ENCODE measurements at places on chromosomes 6 and 20.

DNA sequence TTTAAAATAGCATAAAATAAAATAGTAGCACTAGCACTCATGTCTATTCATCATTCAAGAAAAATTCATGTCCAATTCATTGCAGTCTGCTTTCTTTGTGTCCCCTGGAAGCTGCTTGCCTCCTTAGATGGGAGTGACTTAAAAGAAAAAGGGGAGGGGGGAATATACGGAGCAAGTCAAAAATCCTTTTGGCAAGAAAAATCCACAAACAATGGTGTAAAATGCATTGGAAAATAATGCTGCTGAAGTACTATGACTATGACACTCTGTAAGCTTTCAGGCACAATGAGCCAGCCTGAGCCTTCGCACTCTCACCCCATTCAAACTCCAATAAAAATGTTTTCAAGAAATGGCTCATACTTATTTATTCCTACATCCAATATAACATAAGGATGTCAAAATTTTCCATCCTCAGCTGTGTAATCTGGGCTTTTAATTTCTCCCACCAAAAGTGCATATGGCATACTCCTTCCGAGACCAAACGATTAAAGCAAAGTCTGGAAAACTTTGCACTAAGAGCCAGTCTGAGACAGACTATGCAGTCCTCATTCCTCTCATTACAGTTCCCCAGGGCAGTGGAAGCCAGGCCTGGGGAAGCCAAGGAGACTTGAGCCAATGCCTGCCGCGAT is 790 bp downstream of the NEDD9 start:
- DNase-seq, result no peak

DNA sequence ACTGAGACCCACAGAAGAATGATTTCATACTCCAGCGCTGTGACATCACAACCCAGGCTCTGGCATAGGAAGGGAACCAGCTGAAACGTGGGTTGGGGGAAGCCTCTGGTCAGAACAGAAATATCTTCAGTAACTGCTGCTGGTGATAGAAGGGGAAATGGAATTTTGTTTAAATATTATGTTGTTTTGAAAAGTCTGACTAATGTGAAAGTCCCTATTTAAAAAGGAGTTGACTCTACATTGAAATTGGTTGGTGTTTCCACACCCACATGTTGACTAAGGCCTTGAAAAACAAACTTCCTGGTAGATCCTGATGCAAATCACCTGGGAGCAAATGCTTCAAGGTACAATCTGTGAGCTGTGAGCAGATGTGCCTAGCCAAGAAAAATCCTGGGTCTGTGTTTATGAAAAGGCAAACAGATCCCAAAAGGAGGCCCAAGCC is 24.5 kb upstream of the TCP11 start:
- DNase-seq, result no peak

GRCh38 chr6:47484616-47485015 is 7.0 kb downstream of the CD2AP start:
- no peak for DNase-seq

DNA sequence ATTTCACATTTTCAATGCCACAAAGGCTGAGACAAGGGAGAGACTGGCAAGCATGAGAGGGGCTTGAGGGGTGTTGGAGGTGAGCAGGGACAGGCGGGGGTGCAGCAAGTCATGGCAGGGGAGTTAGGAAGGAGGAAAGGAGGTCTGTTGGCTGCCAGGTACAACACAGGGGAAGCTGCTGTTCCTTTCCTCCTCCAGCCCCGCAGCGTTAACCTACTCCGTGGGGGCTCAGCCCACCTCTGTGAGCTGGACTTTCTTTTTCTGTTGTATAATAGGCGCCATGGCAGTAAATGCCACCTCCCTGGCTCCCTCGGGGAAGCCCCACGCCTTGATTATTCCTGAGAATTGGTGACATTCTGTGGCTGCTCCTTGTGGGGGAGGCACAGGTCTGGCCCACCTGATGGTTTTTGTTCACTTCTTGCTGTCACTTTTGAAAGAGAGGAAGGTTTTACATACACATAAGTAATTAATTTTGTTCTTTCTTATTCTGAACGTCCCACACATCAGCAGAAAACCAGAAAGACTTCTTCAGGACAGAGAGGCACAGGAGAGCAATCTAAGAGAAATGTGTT is 293.2 kb downstream of the TSHZ2 start:
- no peak for DNase-seq

GRCh38 chr6:25844518-25844917 is 12.7 kb upstream of the SLC17A1 start:
- no peak for DNase-seq

GRCh38 chr20:44028868-44029847 is 114.5 kb downstream of the TOX2 start:
- DNase-seq, result peak; percentile 66

DNA sequence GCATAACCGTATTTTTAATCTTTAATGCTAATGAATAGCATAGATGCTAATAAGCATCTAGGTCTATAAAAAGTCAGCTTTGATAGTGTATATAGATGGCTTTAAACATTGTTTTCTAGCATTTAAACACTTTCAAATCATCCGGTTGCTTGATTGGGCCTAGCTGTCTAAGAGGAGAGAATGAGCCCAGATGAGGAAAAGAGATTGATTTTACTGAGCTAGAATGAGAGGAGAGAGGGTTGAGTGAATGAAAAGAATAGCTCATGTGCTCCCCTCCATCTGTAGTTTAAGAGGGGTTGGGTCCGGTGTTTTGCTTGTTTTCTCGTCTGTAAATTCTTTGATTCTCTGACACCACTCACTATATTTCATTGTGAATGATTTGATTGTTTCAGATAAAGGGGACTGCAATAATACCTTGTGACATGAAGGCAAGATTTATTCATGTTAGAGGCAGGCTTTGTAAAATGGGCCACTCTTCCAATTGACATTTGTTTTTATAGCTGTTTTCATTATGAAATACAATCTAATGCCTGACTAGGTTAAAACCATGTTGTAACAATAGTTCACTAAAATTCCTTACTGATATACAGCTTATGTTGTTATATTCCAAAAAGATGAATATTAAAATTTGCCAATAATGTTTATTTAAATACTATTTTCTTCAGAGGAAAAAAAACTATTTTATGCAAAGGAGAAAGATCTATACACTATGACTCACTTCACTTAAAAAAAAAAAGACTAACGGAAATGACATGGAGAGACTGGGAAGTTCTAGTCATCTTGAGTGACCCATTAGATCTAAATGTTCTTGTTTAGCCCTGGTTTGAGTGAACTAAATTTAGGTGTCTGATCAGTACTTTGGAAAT is 3.2 kb downstream of the PTPN1 start:
- no peak for DNase-seq

- no peak for DNase-seq
Measured at GRCh38 chr20:25399037-25399430, 8.4 kb upstream of the ABHD12 start.

- DNase-seq, result no peak
Measured at GRCh38 chr20:25054995-25055629, 2.8 kb downstream of the ACSS1 start.

GRCh38 chr6:117908246-117909068 is 1.4 kb downstream of the SLC35F1 start:
- no peak for DNase-seq

DNA sequence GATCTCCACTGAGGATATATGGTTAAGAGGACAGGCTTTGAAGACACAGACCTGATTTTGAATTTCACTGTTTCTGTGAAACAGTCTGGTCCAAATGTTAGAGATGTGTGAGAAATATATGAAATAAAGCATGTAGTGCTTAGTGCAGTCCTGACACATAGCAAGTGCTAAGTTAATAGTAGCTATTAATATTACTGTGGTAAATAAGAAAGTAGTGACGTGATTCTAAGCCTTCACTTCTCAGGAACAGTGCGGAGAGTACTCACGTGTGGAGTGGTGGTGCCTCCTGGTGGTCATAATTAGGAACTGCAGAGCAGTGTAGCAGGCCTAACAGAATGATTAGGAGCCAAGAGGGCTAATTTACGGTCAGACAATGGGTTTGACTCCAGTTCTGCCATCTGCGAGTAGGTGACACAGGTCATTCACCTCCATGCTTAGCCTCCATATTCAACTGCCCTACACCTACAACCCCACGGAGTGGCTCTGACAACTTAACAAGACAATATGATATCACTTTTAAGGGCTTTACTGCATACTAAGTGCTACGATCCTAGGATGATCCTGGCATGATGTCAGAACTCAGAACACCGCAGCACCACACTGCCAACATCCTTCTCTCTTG is 106.2 kb downstream of the JPH2 start:
- DNase-seq, result peak; percentile 49

DNA sequence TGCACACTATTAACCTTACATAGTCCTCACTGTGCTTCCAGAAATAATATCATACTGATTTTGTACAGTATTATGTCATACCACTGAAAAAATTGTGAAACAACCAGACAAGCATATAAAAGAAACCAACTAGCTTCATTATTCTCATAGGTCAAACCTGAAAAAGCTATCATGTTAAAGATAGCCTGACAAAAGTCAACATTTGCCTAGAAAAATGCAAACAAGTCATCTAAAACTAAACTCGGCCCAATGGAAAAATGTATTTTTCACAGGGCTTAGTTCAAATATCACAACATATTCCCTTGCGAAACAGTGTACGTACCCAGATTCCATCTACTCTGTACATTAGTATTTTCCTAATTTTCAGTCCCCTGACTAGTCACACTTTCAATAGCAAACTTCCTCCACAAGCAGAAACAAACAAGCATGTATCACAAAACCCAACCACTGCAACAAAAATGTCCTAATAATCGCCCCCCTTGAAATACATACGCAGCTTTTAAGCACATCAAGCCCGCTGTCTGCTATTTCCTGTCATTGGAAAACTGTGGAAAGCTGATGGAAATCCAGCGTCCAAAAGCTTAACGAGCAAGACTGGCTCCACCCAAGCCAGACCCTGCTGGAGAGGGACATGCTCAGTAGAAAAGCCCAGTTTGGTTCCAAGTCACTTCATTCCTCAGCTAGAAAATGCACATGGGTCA is 93.1 kb downstream of the EPB41L2 start:
- no peak for DNase-seq

DNA sequence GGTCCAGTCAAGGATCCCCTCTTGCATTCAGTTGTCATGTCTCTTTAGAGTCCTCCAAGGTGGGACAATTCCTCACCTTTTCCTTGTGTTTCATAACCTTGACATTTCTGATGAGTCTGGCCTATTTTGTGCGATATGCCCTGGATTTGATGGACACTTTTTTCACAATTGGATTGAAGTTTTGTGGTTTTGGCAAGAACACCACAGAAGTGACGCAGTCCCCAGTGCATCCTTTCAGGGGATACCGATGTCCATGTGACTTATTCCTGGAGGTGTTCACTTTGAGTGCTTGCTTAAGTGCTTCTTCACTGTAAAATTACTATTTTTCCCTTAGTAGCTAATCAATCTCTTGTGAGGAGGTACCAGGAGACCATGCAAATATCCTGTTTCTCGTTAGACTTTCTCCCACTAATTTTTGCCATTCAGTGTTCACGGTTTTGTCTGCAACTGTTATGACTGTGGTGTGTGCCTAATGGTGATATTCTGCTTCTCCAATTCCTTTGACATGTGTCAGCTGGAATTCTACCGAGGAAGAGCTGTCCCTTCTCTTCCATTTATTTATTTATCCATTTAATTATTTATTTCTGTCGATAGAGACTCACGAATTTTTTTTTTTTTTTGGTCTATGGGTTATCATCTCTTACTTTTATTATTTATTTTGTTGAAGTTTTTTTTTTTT is 30.8 kb downstream of the BPIFB4 start:
- no peak for DNase-seq

GRCh38 chr6:37347670-37348111 is 6.1 kb upstream of the RNF8 start:
- no peak for DNase-seq

DNA sequence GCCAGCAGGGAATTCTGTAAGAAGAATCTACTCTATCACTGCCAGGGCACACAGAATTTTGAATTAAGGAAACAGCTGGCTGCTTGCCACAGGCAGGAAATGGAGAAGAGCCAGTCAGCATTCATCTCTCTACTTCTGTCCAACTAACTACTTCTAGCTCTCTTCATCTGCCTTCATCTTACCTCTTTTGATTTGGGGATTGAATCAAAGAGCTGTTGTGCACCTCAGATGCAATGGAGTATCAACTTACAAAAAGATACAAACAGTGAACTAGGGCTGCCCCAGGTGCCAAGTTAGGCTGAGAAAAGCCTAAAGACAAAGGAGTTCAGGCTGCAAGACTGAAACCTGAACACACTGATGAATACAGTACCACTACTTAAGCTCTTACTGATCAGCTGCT is 82.0 kb downstream of the PTPRK start:
- no peak for DNase-seq

GRCh38 chr6:24191346-24191745 is 65.3 kb downstream of the NRSN1 start:
- DNase-seq, result no peak

GRCh38 chr20:23155141-23155590 is 69.0 kb upstream of the CD93 start:
- DNase-seq, result no peak

DNA sequence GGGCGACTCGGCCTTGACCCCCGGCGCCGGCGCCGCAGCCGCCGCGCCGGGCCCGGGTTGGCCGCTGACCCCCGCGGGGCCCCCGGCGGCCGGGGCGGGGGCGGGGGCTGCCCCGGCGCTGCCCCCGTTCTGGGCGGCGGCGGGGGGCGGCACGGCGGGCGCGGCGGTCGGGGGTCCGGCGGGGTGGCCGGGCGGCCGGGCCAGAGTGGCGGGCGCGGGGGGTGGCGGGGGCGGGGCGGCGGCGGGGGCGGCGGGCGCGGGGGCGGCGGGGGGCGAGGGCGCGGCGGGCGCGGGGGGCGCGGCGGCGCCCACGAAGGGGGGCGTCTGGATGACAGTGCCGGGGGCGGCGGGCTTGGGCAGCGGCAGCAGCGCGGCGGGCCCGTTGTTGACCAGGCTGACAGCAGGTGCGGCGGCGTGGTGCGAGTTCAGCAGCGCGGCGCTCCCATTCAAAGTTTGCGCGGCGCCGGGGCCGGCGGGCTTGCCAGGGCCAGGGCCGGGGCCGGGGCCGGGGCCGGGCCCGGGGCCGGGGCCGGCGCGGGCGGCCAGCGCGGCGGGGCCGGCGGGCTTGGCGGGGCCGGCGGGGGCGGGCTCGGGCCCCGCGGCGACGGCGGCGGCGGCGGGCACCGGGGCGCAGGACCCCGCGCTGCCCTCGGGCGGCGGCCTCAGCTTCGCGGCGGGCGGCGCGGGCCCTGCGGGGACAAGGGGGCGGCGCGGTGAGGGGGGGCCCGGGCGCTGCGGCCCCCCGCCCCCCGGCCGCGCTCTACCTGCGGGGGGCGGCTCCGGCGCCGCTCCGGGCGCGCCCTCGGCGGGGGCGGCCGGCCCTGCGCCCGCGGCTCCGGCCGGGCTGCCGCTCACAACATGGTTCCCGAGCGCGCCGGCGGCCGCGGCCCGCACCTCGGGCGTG is 659 bp downstream of the TAF4 start:
- DNase-seq, result no peak

GRCh38 chr6:73569121-73569520 is 48.3 kb upstream of the EEF1A1 start:
- DNase-seq, result no peak

DNA sequence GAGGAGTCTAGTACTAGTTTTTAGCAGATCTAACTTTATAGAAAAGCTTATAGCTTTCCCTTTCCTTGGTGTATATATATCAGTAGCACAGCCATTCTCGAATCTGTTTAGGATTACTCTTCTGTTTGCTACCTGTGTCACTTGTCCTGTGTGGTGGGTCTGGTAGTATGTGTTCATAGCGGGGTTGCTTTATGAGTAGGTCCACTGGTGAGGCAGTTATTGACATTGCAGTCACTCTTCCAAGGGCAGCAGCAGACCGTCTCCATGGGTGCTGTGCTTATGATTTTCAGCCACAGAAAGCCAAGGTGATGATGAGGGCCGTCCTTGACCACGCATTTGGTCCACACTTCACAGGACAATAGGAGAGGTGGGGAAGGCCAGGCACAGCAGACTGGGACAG is 171.5 kb downstream of the CDKAL1 start:
- no peak for DNase-seq

GRCh38 chr6:156866220-156867015 is 89.2 kb downstream of the ARID1B start:
- no peak for DNase-seq
